Activated effector memory CD4-positive, alpha-beta T cell treated with anti-CD3 and anti-CD28 coated beads, Interleukin-2, amount 50 U/mL, for 16 hours (primary cell): ENCODE measurements at places on chromosomes 5 and 9.

DNA sequence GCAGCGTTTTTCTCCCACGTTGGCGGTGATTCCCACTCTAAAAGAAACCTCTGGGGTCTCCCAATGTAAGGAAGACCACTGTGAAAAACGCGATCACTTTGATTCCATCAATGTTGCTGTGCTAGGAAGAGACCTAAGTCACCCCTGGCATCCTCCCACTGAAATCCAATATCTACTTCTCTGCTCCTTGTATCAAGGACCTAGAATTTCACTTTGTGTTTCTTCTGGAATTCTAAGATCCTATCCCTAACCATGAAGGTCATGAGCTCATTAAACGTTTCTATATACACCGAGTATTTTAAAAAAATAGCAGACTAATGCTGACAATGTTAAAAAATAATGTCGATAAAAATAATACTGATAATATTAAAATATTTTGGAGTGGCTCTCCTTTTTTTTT is 118.8 kb upstream of the MYO10 start:
- no peak for DNase-seq

DNA sequence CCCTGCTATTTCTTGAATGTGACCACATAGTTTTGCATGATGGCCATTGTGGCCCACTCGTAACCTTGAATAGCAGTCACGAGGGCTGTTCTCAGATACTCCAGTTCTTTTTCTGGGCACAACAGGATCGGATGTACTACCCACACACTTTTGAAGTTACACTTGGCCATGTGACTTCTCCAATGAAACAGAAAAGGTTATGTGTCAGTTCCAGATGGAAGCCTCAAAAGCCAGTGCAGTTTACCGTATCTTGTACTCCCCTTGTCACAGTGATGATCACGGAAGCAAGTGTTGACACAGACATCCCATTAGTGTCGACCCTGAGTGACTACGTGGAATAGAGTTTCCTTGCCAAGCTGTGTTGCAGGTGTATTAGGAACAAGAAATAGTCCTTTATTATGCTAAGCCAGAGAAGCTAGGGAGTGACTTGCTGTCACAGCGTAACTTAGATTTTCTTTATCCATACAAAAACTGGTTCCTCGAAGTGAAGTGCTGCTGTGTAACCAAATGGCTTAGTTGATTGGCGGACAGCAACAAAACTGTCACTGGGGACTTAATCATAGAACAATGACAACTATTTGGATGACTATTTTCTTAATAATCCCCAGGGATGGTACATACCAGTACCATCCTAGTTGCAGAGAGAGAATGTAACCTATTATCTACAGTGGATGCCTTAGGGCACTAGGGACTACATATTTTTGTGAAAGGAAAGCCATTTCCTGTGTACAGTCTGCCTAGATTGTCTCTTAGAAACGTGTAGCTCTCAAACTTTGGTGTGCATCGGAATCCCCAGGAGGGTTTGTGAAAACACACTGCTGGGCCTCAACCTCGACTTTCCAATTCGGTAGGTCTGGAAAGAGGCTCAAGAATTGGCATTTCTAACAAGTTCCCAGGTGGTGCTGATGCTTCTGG is 90.1 kb upstream of the DMRT1 start:
- no peak for DNase-seq

DNA sequence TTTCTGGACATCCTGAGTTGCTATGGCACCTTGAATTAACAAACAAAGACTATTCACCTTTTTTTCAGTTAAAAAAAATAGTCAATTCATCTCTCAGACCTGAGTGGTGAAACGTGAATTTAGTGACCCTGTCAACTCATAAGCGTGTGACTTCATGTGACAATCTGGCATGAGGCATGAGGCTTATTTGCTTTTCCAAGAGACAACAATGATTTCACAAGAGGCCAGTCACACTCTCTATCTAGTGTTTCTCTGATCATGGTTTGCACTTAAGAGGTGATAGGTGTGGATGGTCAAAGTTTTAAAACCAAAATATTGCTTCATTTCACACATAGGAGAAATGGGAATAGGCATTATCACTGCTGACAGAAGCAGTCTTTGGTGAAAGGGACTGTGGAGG is 559.6 kb upstream of the ACO1 start:
- DNase-seq: no peak

DNA sequence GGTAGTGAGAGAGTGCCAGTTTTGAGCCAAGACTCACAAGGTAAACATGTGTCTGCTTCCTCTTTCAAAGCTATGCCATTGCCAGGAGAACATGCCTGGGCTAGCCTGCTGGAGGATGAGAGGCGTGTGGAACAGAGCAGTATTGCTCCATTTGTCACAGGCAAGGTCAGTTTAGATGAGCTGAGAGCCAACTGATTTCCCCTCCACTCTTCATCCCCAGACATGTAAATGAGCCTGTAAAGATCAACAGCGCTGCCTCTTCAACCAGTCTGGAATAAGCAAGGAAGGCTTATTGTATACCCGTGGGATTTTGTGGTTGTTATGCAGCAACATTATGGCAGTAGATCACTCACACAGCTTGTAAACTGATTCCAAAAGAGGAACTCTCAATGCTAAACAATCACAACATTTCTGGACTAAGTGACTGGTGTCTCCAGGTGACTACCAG is 8.2 kb upstream of the GDNF start:
- no peak for DNase-seq

- no peak for DNase-seq
Observed at GRCh38 chr9:135590486-135591079, 29.0 kb downstream of the PAEP start.

GRCh38 chr5:59169081-59169767 is 586.3 kb downstream of the RAB3C start:
- DNase-seq: no peak

GRCh38 chr9:118522093-118523028 is 818.2 kb downstream of the TLR4 start:
- no peak for DNase-seq

GRCh38 chr5:9927106-9927505 is 297.0 kb upstream of the TAS2R1 start:
- no peak for DNase-seq

- no peak for DNase-seq
Observed at GRCh38 chr5:68490406-68490805, 274.9 kb downstream of the PIK3R1 start.

GRCh38 chr9:130330202-130330862 is 64.8 kb downstream of the HMCN2 start:
- DNase-seq: no peak

DNA sequence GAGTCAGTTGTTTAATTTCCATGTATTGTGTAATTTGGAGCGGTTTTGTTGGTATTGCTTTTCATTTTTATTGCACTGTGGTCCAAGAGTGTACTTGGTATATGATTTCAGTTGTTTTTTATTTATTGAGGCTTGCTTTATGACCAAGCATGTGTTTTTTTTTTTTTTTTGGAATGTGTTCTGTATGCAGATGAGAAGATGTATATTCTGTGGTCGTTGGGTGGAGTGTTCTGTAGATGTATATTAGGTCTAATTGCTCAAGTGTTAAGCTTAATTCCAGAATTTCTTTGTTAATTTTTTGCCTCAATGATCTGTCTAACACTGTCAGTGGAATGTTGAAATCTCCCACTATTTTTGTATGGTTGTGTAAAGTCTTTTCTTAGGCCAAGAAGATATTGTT is 23.4 kb downstream of the ADGRV1 start:
- no peak for DNase-seq

- no peak for DNase-seq
Observed at GRCh38 chr5:149063017-149063687, at the start of gene SH3TC2. TSS of gene SH3TC2 (minus strand) at chr5:149063062. CDS start at chr5:149063022, 40 bp downstream.

DNA sequence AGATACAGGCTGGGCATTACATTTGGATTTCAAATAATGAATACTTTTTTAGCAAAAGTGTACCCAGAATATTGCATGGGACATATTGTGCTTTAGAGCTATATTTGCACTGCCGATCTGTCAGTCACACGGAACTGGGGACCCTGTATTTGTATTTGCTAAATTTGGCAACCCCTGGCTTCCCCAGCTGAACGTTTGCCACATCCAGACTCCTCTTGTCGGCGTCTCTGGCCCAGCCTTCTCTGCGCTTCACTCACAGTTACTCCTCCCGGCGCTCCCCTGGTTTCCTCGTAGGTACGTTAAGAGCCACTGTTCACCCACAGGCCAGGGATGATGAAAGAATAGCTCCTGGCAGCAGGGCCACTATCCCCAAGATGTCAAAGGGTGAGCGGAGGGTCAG is 58.7 kb downstream of the NSUN2 start:
- DNase-seq: no peak

DNA sequence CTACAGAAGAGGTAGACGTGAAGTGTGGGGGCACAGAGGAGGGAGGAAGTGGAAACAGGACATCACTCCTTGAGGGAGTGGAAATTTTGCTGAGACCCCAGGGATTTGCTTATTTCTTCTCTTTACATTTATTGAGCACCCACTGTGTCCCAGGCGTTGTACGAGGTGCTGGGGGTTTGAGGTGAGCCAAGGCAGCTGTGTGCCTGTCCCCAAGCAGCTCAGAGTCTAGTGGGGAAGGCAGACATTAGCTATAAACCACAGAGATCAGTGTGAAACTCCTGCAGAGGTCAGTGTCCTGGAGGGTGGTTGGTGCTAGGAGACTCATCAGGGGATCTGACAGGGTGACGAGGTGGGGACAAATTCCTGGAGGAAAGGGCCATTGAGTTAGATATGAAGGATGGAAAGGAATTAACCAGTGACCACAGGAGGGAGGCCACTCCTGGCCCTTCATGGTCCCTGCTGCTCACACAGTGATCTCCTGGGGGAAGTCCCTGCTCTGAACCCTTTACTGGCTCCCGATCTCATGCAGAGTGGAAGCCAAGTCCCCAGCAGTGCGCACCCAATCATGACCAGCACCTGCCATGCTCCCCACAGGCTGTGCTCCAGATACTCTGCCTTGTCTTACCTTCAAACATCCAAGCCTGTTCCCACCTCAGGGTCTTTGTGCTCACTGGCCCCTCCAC is 3.4 kb upstream of the CXCL14 start:
- no peak for DNase-seq

GRCh38 chr9:112020680-112021596 is 124.3 kb downstream of the UGCG start:
- DNase-seq: no peak

- DNase-seq: no peak
Observed at GRCh38 chr9:137631345-137632229, 12.8 kb downstream of the EHMT1 start.

DNA sequence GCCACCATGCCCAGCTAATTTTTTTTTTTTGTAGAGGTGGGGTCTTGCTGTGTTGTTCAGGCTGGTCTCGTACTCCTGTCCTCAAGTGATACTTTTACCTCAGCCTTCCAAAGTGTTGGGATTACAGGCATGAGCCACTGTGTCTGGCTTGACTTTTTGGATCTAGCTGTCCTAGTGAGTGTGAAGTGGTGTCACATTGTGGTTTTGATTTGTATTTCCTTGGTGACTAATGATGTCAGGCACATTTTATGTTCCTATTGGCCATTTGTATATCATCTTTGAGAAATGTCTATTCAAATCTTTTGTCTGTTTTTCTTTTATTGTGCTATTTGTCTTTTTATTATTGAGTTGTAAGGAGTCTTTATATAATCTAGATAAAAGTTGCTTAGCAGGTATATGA is 53.5 kb upstream of the MCCC2 start:
- DNase-seq: no peak

GRCh38 chr9:34717996-34718614 is 8.2 kb upstream of the CCL21 start:
- no peak for DNase-seq

- no peak for DNase-seq
Observed at GRCh38 chr9:83456226-83456625, 82.0 kb downstream of the FRMD3 start.

DNA sequence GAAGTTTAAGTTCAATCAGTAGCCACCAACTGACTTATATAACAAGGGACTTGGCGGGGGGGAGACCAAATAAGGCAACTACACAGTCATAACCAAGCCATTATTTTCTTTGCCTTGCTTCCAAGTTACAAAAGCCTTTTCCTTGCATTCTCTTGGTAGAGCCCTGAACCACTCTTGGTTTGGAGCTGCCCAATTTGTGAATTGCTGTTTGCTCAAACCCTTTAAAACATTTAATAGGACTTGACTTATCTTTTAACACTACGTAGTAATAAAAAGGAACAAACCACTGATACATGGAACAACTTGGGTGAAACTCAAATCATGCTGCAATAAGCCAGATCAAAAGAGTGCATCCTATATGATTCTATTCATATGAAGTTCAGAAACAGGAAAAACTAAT is 31.7 kb upstream of the MSH3 start:
- DNase-seq: no peak

DNA sequence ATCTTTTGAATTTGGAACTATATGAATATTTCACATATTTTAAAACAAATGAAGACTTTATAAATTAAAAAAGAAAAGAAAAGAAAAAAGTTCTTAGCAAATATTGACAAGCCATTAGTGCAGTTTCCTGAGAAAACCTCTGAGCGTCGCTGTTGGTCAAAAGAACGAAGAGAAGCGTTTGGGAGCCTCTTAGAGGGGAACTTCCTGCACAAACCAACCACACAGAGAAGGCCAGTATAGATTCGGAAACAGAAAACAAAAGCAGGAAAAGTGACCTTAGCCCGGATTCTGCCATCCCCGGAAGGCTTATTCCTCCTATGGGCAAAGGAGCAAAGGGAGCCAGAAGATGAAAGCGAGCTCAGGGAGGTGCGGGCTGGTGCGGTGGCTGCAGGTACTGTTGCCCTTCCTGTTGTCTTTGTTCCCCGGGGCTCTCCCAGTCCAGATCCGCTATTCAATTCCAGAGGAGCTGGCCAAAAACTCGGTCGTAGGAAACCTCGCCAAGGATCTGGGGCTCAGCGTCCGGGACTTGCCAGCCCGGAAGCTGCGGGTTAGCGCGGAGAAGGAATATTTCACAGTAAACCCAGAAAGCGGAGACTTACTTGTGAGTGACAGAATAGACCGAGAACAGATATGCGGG is at the start of gene PCDHGB2:
PCDHGB2 (plus strand) TSS at position 205 of the 637 bp plus-strand sequence; CDS start at position 347, 142 bp downstream.
- DNase-seq: no peak

DNA sequence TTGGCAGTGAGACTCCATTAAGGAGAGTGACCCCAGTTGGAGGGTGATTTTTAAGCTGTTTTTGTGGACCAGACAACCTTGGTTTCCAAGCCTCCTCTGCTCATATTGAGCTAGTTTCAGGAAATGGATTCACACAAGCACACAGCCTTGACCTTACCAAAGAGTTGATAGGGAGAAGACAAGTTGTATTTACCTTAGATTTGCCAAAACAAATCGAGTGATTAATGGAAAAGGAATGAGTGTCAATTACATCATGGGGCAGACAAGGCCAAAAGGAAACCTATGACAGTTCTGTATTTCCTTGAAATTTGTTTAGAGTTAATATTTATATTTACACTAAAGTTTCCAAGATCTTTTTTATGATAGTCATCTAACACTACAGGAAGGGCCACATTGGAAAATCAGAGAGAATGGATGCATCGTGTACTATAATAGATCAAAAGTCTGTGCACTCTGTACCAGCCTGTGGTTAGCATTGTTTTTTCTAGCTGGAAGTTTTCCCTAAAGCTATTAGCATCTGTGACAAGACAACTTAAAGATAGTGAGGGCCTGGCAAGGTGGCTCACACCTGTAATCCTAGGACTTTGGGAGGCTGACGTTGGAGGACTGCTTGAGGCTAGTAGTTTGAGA is 86.0 kb upstream of the FER start:
- DNase-seq: no peak

DNA sequence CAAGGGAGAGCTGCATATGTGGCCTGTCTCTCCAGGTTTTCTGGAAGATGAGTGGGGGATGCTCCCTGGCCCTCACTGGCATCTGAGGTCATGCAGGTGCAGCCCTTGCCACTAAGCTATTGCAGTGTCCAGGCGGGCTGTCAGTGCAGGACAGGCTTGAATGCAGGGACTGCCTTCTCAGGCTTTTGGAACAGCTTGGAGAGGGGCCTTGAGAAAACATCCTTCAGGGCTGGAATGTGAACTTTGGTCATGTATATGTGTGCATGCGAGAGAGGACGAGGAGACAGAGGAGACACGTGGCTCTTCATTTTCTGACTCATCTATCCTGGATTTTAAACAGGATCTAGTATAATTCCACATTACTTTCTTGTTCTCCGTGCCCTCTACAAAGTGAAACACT is 90.3 kb downstream of the MACROH2A1 start:
- peak; percentile 33 for DNase-seq
